Neural crest cell (in vitro differentiated cells): ENCODE measurements at places on chromosomes 2 and 18. TPM values are rescaled to one million over a fixed set of nuclear protein-coding genes. Genes with fewer than 3 reads are reported as not detected.

DNA sequence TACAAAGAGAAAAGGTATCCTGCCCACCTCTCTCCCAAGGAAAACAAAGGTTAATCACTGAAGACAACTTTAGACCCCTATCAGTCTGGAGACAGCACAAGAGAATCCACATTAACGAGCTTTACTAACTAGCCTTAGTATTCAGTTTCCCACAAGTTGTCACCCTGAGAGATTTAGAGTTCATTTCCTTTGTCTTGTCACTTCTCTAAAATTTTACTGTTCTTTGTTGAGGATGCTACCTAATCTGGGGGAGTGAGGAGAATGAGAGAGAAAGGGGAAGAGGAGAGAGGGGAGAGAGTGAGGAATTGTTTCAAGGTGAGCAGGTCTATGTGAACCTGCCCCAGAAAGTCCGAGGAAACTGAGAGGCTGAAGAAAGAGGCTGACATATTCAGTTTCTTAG lies 28.4 kb downstream of the C2orf76 start:
- DNase-seq, result no peak
- no peaks in the 10 kb centered on the region for H3K4me1 ChIP-seq
- H3K4me3 ChIP-seq, result no peak overlapping the region

DNA sequence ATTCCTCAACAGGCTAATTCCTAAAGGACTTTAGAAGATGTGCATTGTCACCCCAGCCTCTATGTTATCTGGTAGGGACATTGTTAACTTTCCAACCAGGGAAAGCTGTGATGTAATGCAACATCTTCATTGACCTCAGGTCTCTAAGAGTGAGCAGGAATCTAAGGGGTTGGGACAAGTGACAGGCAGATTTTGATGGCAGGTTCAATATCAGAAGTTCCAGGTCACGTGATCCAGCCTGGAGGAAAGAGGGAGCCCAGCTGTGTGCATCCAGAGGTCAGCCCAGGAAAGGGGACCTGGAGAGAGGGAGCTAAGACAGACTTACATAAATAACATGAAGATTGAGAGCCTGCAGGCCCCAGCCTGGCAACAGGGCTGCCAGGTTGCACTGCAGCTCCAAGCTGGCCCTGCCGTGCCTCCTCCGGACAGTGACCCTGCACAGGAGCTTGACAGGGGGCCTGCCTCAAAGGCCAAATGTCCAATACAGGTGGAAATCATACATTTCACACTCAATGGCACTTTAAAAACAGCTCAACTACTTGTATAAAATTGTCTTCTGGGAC lies 262.2 kb upstream of the MGAT5 start:
- H3K27me3 ChIP-seq, result no peaks in the 10 kb centered on the region
- H3K36me3 ChIP-seq, result no peaks in the 10 kb centered on the region
- no peak for DNase-seq
- no peaks in the 10 kb centered on the region for H3K4me1 ChIP-seq
- no peak overlapping the region for H3K4me3 ChIP-seq

- H3K27me3 ChIP-seq, result no peaks in the 10 kb centered on the region
- H3K27ac ChIP-seq, result no peak overlapping the region
- peaks cover 11% of the 10 kb centered on the region for H3K4me1 ChIP-seq
- no peaks in the 10 kb centered on the region for H3K36me3 ChIP-seq
- H3K4me3 ChIP-seq, result no peak overlapping the region
- DNase-seq, result no peak
Observed at GRCh38 chr2:166891727-166892126, 3.4 kb downstream of the XIRP2 start.

DNA sequence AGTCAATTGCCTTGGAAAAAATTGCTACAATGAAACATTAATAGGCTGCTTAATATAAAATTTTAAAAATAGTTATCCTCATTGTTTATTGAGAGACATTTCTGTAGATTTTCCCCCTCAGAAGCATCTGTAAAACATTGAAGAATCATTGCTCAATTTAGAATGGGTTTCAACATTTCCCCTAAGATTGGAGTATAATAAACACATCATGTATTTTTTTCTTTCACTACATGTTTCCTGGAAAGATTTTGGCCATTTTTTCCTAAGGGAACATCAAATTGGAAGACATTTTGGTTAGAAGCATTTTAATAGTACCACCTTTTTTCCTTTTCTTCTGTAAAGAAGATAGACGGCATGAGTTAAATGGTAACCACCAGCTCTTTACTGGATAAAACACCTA lies 443.2 kb upstream of the SPHKAP start:
- H3K4me1 ChIP-seq, result peaks cover 38% of the 10 kb centered on the region
- no peaks in the 10 kb centered on the region for H3K36me3 ChIP-seq
- no peak for DNase-seq
- no peak overlapping the region for H3K27ac ChIP-seq

DNA sequence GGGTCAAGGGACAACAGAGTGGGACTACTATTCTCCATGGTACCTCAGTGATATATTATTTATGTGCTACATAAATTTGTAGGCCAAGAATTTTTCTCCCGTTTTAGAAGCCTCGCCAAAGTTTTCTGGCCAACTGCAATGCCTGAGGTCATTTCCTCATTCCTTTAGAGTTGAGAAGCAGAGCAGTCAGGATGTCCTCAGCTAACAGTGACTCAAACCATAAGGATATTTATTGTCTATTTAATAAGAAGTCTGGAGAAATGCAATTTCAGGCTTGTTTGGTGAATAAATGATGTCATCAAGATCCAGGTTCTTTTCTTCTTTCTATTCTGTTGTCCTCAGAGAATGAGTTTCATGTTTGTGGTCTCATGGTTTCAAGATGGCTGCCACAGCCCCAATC lies 91.0 kb downstream of the ADCYAP1 start:
- no peak overlapping the region for H3K27ac ChIP-seq
- peaks cover 4% of the 10 kb centered on the region for H3K4me1 ChIP-seq
- H3K27me3 ChIP-seq, result no peaks in the 10 kb centered on the region
- no peak for DNase-seq
- peaks cover 18% of the 10 kb centered on the region for H3K36me3 ChIP-seq
- no peak overlapping the region for H3K4me3 ChIP-seq

DNA sequence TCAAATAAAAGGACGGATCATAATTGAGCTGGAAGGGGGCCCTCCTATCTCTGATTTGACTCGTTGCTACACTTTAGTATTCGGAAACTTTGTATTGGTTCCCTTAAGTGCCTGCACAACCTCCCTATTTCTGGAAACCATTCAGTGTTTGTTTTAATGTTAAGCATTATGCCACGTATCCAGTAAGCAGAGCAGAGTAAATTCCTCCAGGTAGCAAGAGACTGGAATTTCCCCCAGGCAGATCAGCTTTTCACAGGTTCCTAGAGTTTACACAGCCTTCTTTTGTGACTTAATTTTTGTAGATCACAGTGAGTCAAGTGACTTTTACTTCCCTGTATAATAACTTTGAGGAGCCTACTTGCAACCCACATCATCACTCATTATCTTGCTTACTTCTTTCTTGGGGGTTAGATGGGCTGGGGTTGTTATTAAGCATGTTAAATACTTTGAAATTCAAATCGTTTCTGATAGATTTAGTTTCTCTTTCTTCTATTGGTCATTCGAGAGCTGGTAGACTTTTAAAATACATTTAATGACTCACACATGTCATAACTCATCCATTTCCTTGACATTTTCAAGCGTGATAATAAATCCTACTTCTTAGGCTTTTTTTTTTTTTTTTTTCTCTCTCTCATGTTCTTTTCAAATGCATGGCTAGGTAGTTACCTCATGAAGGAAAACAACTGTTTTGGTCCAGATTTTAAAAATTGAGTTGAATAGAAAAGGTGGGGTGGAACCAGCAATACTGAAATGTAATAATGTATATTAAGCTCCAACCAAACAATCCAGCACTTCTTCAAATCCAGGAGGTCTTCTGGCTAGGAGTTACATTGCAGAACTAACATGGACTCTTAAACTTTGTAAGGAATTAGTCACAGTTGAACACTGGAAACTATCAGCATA lies 219.3 kb downstream of the NEDD4L start:
- peaks cover 5% of the 10 kb centered on the region for H3K4me1 ChIP-seq
- no peak overlapping the region for H3K27ac ChIP-seq
- no peaks in the 10 kb centered on the region for H3K27me3 ChIP-seq
- H3K4me3 ChIP-seq, result no peak overlapping the region

DNA sequence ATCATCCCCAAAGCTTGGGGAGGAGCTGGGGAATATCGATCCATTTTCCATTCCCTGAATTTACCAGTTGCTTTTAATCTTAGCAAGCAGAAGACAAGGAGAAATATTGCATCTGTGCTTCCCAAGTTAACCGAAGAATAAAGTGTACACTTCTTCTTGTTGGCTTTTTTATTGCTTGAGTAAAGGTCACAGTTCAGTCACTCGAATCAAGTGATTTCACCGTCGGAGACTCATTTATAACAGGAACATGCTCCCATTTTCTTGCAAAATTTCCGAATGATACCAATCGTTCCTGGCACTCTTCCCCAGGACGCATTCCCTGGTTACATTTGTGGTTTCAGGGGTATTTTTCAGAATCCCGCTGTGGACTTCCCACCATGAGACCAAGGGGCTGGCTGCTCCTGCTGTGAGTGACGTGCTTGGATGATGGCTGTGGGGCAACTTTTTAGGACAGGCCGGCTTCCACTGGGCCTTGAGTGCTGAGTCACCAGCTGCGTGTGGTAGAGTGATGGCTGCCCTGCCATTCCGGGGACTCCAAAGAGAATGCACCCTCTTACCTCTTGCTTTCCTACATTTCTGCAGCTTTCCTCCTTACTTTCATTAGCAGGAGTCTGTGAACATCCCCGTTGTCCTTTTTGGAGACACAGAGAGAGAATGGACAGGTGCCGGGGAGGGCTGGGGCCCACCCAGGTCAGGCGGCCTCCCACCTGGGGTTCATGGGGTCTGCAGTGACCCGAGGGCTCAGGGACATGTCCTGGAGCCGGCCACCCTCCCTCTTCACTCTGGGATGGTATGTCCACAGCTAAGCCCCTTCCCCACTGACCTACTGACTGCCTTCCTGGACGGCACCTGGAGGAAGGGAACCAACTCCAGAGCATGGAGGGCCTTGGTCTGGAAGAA lies 60.7 kb upstream of the HDAC4 start:
- DNase-seq, result no peak
- H3K27me3 ChIP-seq, result no peaks in the 10 kb centered on the region
- H3K4me3 ChIP-seq, result no peak overlapping the region

DNA sequence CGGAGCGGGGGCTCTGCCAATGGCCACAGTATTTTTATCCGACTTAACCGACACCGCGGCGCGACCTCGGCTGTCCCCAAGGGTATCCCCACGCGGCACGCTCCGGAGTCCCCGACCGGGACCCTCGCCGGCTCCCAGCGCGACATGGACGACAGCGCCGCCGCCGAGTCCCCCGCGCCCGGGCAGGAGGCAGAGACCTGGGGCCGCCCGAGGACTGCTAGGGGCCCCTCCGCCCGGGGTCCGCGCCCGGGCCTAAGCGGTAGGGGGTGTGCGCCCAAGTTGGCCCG lies 468 bp downstream of the UXS1 start:
- no peaks in the 10 kb centered on the region for H3K27me3 ChIP-seq
- H3K4me1 ChIP-seq, result peaks cover 54% of the 10 kb centered on the region
- peak overlapping the region; percentile 89 for H3K4me3 ChIP-seq

DNA sequence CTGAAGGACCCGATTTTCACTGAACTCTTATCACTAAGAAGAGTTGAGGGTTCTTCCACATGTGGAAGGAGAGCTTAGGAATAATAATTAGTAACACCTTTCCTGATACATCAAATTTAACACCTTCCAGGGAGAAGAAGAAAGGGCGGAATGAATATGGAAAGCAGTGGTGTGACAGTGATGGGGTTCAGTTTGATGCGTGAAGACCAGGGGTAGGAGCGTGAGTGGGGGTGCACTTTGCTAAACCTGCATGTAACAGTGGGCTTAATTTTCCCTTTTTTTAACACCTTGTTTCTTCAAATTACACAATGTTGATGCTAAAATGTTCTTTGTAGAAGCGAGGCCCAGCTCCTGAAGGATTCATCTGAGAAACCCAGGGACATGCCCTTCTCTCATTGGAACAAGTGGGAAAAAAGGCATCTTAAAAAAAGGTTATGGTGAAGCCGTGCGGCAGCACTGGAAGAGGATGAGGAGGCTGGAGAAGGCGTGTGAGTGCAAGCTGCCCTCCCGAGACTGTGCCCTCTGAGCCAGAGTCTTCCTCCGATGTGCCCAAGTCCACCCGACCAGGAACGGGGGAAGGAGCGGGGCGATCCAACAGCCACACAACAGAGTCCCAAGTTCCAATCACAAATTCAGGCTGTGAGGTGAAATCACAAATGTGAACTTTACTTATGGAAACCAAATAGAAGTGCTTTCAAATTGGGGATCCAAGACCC lies 80.8 kb downstream of the MBP start:
- DNase-seq, result no peak
- H3K4me3 ChIP-seq, result no peak overlapping the region
- no peaks in the 10 kb centered on the region for H3K36me3 ChIP-seq
- peaks cover 45% of the 10 kb centered on the region for H3K4me1 ChIP-seq
- H3K27ac ChIP-seq, result peak overlapping the region; percentile 0

- no peaks in the 10 kb centered on the region for H3K27me3 ChIP-seq
- H3K36me3 ChIP-seq, result peaks cover 2% of the 10 kb centered on the region
- no peak overlapping the region for H3K4me3 ChIP-seq
- H3K4me1 ChIP-seq, result peaks cover 26% of the 10 kb centered on the region
- no peak overlapping the region for H3K27ac ChIP-seq
- DNase-seq, result no peak
Observed at GRCh38 chr2:235757212-235757611, 263.4 kb downstream of the AGAP1 start.

GRCh38 chr2:160125828-160126227 lies 63.4 kb upstream of the PLA2R1 start:
- DNase-seq, result no peak
- H3K27ac ChIP-seq, result no peak overlapping the region
- H3K36me3 ChIP-seq, result no peaks in the 10 kb centered on the region
- H3K4me3 ChIP-seq, result no peak overlapping the region
- peaks cover 9% of the 10 kb centered on the region for H3K27me3 ChIP-seq

GRCh38 chr2:9918275-9918674 lies 33.2 kb upstream of the GRHL1 start:
- peaks cover 31% of the 10 kb centered on the region for H3K36me3 ChIP-seq
- DNase-seq, result no peak
- H3K27ac ChIP-seq, result no peak overlapping the region
- no peak overlapping the region for H3K4me3 ChIP-seq
- H3K4me1 ChIP-seq, result peaks cover 21% of the 10 kb centered on the region
- H3K27me3 ChIP-seq, result no peaks in the 10 kb centered on the region

DNA sequence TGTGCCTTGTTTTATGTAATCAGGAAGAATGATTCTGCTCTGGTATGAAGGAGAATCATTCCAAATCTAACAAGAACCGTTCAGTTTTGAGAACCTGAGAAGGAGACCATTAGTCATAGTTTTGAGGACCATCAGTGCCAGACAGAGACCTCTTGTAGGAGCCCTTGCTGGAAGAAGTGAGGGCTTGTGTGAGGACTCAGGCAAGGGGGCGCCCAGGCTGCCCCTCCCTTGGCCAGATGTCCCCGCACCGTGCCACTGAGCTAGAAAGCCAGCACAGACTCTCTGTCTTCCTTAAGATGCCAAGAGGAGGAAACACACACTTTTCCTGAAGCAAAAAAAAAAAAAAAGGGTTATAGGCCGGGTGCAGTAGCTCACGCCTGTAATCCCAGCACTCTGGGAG lies 55.7 kb upstream of the SLC39A10 start:
- H3K36me3 ChIP-seq, result no peaks in the 10 kb centered on the region
- H3K4me1 ChIP-seq, result no peaks in the 10 kb centered on the region
- no peak overlapping the region for H3K4me3 ChIP-seq
- no peak for DNase-seq
- no peak overlapping the region for H3K27ac ChIP-seq

LIMS3 gene
- total RNA-seq, result 1.2 and 1.5 TPM in 2 replicates

FAM237A gene
- not detected in 2 replicates for total RNA-seq

GULP1 gene
- 39.1 and 43.8 TPM in 2 replicates for total RNA-seq

SYT4 gene
- total RNA-seq, result 7.0 and 8.2 TPM in 2 replicates

MERTK gene
- 3.3 and 4.4 TPM in 2 replicates for total RNA-seq
